ENCODE measurements at places on chromosomes 12 and 14.
A peak's percentile ranks its signal among the peaks of the same experiment; 100 is the strongest.

DNA sequence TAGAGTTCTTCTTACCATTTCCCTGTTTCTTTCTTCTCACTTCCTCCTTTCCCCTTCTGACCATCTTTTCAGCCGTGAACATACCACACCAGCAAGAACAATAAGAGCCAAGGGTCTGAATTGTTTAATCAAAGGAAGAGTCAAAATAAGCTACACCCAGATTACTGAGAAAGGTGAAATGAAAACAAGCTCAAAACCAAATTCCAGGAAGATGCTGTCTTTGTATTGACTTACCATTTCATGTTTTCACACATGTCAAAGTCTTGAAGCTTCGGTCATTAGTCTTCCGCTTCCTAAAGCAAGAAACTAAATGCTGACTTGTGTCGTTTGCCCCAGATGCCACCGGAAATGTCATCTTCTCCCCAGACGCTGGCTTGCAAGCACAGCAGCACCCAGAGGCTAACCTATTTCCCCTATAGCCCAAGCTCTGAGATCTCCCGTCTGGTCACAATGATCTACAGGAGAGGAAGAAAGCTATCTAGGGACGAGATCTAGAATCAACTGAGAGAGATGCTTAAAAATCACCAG is 136.5 kb upstream of the AMIGO2 start:
- no peaks in the 10 kb centered on the region for H3K36me3 ChIP-seq
- no peak overlapping the region for H3K27ac ChIP-seq

DNA sequence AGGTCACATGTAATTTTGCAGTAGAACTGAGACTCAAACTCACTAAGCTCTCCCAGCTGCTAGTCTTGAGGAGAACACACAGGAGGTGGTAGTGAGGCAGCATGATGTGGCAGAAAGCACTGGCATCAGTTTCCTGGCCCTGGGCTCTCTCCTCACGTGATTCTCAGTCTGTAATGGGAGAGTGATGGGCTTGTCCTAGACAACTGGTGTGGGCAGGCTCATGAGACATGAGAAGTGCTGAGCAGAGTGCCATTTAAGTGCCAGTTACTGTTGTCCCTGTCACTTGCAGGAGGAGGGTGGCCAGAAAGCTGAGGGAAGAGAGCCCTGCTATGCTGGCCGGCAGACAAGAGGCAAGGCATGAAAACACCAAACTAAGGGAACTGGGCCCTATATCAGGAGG is 48.5 kb upstream of the OVCH1 start:
- H3K4me1 ChIP-seq, result no peaks in the 10 kb centered on the region
- no peak overlapping the region for H3K27ac ChIP-seq
- no peak overlapping the region for H3K4me3 ChIP-seq
- peaks cover 6% of the 10 kb centered on the region for H3K36me3 ChIP-seq
- peak; percentile 55 for DNase-seq

DNA sequence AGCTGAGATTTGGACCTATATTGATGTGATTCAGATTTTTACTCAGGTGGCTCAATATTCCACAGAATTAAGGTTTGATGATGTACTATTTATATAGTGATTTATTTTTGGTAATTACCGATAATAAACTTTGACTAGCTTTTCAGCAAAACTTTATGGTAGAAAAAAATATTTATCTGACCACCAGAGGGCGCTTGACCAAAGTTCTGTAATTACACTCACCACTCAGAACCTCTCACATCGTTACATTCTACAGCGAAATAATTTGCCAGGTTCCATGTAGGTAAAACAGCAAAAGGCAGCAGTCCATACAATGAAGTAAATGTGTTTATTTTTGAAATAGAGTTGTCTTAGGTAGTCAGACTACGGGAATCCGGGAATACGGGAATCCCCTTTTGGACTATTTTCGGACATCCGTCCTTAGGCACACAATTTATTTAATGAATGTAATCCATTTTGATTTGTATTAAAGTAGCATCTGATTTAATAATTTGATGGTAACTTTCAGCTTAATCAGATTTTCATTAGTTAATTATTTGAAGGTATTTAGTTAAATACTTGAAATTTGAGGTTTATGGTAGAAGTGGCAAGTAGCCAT is 143.0 kb upstream of the DDHD1 start:
- DNase-seq, result no peak
- no peaks in the 10 kb centered on the region for H3K27me3 ChIP-seq
- no peaks in the 10 kb centered on the region for H3K36me3 ChIP-seq
- H3K4me3 ChIP-seq, result no peak overlapping the region

DNA sequence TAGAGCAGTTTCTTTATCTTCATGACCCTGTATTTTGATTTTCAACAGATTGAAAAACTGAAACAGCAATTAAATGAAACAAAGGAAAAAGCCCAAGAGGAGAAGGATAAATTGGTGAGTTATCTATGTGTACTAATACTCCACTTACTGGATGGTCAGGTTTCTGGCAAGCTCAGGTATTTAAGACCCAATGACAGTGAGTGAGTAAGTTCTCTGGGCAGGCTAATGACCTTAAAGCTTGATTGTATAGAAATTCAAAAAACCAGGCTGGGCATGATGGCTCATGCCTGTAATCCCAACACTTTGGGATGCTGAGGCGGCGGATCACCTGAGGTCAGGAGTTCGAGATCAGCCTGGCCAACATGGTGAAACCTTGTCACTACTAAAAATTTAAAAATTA is 10.0 kb downstream of the BBOF1 start:
- no peak overlapping the region for H3K27ac ChIP-seq
- H3K4me1 ChIP-seq, result no peaks in the 10 kb centered on the region
- H3K4me3 ChIP-seq, result no peak overlapping the region
- no peaks in the 10 kb centered on the region for H3K27me3 ChIP-seq

DNA sequence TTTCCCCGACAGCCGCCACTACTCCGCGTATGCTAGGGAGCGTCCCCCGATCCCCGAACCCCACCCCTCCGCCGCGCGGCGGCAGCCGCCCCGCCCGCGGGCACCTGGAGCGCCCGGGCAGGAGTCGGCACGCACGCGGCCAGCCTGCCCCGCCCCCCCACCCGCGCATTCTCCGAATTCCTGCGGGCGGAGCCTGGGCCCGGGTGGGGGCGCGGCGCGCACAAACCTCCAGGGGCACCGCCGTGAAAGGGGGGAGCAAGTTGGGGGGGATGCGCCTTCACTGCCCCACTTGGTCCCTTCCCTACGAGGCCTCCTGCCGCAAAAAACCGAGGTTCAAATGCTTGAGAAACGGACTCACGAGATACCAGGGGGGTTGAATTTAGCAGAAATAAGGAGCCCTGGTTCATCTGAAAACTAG is 1.7 kb downstream of the AJUBA start:
- H3K4me3 ChIP-seq, result peak overlapping the region; percentile 88
- H3K4me1 ChIP-seq, result peaks cover 26% of the 10 kb centered on the region
- peak overlapping the region; percentile 85 for H3K27ac ChIP-seq
- H3K36me3 ChIP-seq, result peaks cover 22% of the 10 kb centered on the region
- no peaks in the 10 kb centered on the region for H3K27me3 ChIP-seq

- no peak overlapping the region for H3K4me3 ChIP-seq
- H3K27me3 ChIP-seq, result no peaks in the 10 kb centered on the region
- no peaks in the 10 kb centered on the region for H3K4me1 ChIP-seq
- no peaks in the 10 kb centered on the region for H3K36me3 ChIP-seq
- DNase-seq, result no peak
- no peak overlapping the region for H3K27ac ChIP-seq
Observed at GRCh38 chr14:38286452-38286851, 30.6 kb upstream of the CLEC14A start.

- H3K27me3 ChIP-seq, result peaks cover 11% of the 10 kb centered on the region
- DNase-seq, result peak; percentile 53
- no peak overlapping the region for H3K4me3 ChIP-seq
- no peak overlapping the region for H3K27ac ChIP-seq
Observed at GRCh38 chr14:79356040-79356439, 855.3 kb downstream of the DIO2 start.

DNA sequence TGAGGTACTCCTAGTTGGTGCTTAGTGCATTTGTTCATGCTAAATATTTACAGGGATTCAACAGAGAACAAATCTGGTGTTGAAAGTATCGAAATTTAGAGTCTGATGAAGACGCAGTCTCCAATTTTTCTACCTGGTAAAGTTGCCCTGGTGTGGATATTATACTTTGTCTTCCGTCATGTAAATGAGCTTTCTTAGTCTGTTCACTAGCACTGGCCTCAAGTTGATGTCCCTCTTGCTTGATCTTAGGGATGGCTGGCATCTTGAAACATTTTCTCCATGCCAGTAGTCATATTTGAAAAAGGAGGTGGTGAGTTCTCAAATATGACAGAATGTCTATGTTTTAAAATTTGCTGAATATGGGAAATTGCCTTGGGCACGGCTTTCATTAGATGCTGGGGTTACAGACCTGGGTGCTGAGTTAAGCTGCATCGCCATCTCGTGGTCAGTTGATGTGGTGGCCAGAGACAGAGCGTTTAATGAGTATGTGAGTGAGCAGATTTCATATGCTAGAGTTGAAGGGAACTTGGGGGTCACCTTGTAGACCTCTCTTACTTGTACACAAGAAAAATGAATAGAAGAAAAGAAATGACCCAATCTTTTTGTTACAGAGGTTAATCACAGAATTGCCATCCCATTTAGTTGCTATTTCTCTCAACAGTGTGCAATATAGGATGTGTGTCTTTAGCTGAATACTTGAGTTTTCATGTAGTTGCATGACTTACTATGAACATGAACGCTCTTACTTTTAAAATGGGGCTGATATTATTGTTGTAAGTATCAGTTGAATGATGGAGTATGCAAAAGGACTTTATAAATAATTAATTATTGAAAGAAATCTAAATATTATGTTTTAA is 172.8 kb upstream of the DCN start:
- H3K4me3 ChIP-seq, result no peak overlapping the region
- peak; percentile 90 for DNase-seq
- H3K36me3 ChIP-seq, result no peaks in the 10 kb centered on the region
- no peaks in the 10 kb centered on the region for H3K27me3 ChIP-seq
- no peak overlapping the region for H3K27ac ChIP-seq
- no peaks in the 10 kb centered on the region for H3K4me1 ChIP-seq

GRCh38 chr14:23633160-23633701 is 2.9 kb upstream of the DHRS2 start:
- DNase-seq, result peak; percentile 75
- H3K36me3 ChIP-seq, result no peaks in the 10 kb centered on the region
- H3K27ac ChIP-seq, result no peak overlapping the region
- H3K4me3 ChIP-seq, result no peak overlapping the region
